ENCODE measurements at places on chromosomes 5 and 9.

DNA sequence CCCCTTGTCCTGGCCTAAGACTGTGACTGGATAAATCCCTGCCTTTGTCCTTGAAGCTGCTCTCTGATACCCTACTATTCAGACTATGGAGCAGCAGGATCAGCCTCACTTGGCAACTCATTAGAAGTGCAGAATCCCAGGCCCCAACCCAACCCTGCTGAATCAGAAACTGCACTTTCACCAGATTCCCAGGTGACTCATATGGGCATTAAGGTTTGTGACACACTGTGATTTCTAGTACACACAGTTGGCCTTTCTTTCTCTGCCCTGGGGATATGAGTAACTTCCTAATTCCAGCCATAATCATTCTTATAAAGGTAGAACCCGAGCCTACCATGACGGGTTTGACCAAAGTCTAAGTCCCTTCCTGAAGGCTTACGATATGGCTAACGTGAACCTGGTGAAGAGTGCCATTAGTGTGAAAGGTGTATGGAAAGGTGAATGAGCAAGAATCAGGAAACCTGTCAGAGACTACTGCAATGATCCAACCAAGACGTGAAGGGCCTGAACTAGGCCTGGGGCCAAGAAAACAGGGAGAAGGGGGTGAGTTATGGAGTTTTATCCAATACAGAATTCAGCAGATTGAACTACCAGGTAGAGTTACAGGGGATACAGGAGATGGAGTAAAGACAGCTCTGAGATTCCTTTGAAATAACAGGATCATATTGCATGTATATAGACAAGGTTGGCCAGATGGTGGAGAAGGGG, 533.0 kb downstream of the BNC2 start:
- no peak for DNase-seq

DNA sequence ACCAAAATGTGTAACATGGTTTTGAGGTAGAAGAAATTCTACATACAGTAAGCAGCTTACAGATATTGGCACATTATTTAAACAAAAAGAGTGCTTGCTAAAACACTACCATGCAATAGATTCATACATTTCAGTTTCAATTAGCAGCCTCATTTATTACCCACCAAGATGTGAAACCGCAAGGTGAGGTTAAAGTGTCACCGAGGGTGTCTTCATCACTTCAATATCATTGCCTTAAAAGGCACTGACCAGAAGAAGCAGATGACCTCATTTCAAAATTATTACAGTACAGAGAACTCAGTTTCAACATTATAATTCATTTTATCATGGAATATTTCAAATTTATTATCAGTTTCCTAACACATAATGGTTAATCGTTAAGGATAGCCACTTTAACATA, 302.2 kb downstream of the ISL1 start:
- DNase-seq, result no peak

DNA sequence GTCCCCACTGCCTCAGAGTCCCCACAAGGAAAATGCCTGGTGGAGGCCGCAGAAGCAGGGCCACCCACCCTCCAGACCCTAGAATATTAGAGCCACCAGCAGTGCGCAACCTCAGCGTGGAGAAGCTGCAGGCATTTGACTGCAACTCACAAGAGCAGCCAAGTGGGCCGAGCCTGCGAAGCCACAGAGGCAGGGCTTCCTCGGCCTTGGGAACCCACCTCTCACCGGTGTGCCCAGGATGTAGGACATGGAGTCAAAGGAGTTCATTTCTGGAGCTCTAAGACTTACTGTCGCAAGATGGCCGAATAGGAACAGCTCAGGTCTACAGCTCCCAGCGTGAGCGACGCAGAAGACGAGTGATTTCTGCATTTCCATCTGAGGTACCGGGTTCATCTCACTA, 397.9 kb upstream of the PIK3R1 start:
- DNase-seq, result no peak

DNA sequence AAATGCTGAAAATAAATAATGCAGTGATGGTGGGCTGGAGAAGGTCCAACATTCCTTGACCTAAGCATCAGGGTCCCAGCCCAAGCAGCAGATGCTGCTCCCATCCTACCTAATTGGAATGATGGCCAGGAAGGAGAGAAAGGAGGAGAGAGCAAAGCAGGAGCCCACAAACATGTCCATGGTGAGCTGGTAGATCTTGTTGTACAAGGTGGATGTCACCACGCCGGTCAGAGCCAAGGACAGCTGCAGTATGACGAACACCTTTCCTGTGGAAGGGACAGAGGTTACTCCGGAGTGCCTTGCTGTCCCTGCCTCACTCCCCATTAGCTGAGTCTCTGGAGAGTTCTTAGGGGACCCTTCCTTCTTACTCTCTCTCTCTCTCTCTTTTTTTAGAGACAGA, 4.3 kb downstream of the SLC46A2 start:
- DNase-seq, result no peak

GRCh38 chr5:179207920-179208705, 137.1 kb downstream of the ADAMTS2 start:
- DNase-seq, result no peak

Data from GM18507 (cell line).